ENCODE measurements at places on chromosomes 12 and 14.

DNA sequence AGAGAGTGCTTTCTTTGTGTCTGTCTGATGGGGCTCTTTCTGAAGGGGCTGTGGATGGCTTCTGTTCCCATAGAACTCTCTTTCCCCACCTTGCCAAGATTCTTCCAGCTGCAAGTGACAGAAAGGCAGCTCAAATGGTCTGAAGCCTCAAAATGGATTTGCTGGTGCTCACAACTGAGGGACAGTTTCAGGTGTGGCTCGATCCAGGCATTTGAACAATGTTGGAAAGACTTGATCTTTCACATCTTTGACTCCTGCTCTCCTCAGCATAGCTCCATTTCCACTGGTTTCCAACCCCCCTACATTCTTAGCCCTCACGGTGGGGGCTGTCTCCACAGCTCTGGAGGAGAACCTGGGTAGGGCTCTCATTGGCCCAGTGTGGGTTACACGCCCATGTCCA is 15.9 kb downstream of the RFLNA start:
- DNase-seq = no peak

GRCh38 chr12:30201301-30202160 is 417.8 kb upstream of the TMTC1 start:
- no peak for DNase-seq

- no peak for DNase-seq
Observed at GRCh38 chr12:50948798-50949197, 3.5 kb upstream of the HIGD1C start.

GRCh38 chr12:1453810-1454209 is 140.6 kb downstream of the FBXL14 start:
- no peak for DNase-seq

DNA sequence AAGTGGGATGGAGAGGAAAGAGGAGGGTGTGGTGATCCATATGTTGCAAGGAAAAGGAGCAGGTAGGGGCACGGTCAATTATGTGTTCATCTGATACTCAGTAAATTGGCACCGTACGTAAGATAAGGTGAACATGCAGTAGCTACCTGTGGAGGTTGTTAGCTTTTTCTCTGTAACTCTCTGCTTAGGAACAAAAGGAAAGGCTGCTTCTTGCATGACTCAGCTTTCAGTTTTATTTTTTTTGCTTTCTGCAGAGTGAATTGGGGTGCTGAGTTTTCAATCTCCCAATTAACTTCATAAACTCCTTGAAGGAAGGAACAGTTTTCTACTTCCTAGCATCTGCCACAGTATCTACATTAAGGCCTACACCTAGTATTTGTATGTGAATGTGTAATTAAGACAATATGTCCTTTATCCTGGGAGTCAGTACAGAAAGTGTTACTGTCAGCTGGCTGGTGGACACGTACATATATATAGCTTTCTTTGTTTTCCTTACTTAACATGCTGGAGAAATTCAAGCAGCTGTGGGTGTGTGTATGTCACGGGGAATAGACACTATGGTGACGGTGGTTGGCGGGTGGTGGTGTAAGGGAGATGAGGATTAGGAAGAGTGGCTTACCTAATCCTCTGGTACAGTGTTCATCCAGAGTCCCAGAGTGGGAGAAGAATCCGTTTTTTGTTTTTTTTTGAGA is 40.1 kb upstream of the WNK1 start:
- DNase-seq = no peak

- peak; percentile 53 for DNase-seq
Observed at GRCh38 chr14:68819260-68819691, 26.4 kb upstream of the ZFP36L1 start.

DNA sequence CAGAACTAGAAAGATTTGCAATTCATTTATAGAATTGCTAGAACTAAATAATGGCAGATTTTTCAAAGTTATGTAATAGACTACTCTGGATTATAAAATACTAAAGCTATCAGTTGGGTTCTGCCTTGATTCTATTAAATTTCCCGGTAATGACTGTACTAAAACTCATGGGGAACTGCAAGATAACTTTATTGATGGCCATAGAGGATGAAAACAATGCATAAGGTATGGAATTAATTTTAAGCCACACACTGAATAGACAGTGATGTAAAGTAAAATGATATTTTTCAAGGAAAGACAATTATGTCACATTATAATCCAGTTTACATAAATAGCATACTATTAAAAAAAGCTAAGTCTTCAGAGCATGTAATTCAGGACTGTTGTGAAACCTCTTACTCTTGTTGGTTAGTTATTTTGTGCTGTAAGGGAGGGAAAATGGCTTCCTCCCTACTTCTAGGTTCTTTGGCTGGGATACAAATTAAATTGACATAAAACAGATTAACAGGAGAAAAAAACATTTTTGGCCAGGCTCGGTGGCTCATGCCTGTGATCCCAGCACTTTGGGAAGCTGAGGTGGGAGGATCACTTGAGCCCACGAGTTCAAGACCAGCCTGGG is 134.4 kb upstream of the AMIGO2 start:
- DNase-seq = no peak

- no peak for DNase-seq
Observed at GRCh38 chr12:117210266-117210918, 20.1 kb upstream of the FBXO21 start.

DNA sequence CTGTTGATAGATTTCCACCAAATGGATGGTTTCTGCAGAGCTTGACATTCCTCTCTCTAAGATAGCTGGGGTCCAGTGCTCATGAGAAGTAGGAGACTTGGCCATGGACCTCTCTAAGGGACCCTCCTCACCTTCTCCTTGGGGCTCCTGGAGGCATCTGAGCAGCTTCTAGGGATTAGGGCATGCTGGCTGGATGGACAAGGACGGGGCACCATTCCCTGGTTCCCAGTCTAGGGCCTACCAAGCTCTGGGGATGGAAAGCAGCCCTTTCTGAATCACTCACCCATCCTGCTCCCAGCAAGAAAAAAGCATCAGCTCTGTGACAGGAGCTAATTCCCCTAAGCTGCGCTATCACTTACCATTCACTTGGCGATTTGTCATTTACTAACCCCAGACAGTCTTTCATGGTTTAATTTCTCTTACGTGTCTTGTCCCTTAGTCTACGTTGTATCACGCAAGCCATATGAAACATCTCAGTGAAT is 39.5 kb downstream of the VWF start:
- no peak for DNase-seq

DNA sequence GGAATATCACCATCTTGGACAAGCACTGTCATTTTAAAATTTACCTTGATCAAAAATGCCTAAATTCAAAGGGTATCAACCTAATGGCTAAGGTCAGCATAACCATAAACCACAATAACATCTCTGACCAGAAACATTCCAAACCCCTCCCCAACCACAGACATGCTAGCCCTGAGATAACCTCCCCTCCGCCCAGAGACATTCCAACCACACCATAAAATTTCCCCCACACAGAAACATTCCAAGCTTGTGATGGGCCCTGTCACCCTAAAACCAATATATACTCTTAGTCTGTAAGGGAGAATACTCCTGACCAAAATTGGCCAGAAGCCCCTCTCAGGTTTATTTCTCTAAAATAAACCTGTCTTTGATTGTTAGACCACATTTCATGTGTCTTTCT is 17.7 kb downstream of the EPYC start:
- no peak for DNase-seq

DNA sequence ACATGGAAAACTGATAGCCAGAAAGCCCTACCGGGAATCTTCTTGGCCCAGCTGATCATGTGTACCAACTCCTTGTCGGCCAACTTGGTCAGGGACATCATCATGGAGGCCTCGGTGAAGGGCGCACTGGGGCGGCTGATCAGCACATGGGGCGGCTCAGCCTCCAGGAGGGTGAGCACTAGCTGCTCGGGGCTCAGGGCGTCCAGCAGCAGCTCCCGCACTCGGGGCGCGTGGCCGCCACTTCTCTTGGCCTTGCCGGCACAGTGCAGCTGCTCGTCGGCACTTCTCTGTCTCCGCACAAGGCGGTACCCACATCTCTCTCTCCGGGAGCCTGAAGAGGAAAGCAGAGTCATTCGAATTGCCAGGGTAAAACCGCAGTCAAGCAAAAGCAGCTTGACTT is 33.8 kb downstream of the ESR2 start:
- no peak for DNase-seq

- DNase-seq = peak; percentile 57
Observed at GRCh38 chr14:104795781-104796686, 486 bp upstream of the AKT1 start.

- no peak for DNase-seq
Observed at GRCh38 chr14:80979951-80980350, 24.5 kb downstream of the TSHR start.

DNA sequence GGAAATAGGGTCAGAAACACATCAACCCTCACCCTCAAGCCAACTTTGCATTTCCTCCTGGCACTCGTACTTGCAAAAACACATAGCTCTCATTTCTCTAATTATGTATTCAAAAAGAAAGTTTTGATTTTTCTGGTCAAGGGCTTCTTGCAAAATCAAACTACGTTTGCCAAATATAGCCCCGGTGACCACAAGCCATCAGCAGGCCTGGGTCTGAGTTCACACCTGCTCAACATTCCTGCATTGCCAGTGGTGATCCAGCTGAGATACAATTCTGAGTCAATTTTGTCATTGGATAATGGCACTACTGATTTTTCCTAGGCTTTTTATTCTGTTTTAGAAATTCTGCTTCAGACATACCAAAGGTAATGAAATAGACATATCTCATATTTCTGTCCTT is 10.7 kb upstream of the BHLHE41 start:
- DNase-seq = no peak

DNA sequence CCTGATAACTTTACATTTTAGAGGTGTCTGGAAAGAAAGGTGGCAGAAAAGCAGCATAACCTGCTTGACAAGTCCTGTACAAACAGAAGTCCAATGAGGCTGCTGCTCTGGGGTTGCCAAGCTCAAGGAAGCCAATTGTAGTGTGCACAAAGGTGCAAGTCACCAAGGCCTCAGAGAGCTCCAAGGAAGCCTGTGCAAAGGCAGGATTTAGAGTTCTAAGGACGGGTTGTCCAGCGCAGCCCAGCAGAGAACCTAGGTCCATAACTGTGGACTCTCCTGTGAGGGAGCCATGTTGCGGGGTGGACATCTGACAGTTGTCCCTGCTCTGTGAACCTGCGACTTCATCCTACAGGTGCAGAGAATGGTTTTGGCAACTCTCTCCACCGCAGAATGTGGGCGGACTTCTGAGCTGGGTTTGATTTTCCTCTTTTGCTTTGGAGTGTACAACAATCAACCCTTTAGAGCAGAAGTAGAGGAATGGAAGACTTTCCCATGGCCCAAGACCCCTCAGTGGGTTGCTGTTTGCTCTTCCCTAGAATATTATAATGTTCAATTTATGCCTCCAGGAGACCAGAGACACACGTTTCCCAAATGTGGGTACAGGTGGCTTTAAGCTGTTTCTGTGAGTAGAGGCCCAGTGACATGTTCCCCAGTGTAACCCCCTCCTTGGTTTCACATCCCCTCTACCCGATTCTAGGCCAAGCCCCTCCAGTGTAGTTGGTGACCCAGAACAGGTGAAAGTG is 81.0 kb downstream of the ETV6 start:
- no peak for DNase-seq

DNA sequence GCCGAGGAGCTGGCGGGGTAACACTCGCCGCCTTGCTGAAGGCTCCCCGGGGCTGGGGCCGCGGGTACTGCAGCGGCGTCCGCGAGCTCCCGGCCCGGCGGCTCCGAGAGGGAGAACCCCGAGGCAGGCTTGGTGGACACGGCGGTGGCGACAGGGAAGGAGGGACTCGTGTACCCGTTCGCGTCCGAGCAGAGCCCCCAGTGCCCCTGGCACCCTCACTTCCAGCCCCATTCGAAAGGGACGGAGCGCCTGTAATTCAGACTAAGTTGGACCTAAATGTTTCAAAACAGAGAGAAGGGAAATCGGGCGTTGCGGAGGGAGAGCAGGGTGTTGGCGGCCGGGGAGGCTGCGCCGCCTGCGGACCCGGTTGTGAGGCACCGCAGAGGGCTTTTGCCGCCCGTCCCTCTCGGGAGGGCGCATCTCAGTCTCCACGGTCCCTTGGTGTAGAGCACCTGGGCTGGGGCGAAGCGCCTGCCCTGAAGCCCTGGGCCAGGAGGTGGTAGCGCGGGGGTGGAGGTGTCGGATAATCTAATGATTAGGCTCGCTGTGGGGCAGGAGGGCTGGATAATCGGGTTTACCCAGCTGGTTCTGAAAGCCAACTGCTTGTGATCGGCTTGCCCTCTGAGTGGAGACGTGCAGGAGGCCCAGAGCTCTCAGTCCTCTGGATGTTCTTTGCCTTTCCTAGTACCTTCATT is 771 bp downstream of the DAAM1 start:
- DNase-seq = peak; percentile 30

GRCh38 chr12:92164712-92165111 is 19.1 kb upstream of the BTG1 start:
- no peak for DNase-seq

Data from activated CD4-positive, alpha-beta T cell treated with anti-CD3 and anti-CD28 coated beads, Interleukin-2, amount 50 U/mL, for 48 hours (primary cell).